Adipose tissue (tissue), 3 donors: ENCODE measurements at places on chromosomes 16 and 17. TPM values are rescaled to one million over a fixed set of nuclear protein-coding genes. Genes with fewer than 3 reads are reported as not detected.

The CACNG5 gene
- polyA plus RNA-seq: not detected

The TPSD1 gene
- 0.16 TPM for polyA plus RNA-seq

The ODAD4 gene
- 0.64 TPM for polyA plus RNA-seq

The TP53TG3C gene
- not detected for polyA plus RNA-seq

The CCL1 gene
- not detected for polyA plus RNA-seq

The GCGR gene
- not detected for polyA plus RNA-seq

The LGALS9 gene
- polyA plus RNA-seq: 30.6 TPM

The DBNDD1 gene
- polyA plus RNA-seq: 0.82 TPM

The CFAP119 gene
- 3.8 TPM for polyA plus RNA-seq
